Inflammatory macrophage treated with lipopolysaccharide for 4 hours (primary cell): ENCODE measurements at places on chromosomes 11 and 22.

GRCh38 chr11:86594746-86595145, 77.7 kb downstream of the ME3 start:
- DNase-seq, result no peak

GRCh38 chr22:33969045-33969444, 48.8 kb upstream of the LARGE1 start:
- DNase-seq, result no peak

DNA sequence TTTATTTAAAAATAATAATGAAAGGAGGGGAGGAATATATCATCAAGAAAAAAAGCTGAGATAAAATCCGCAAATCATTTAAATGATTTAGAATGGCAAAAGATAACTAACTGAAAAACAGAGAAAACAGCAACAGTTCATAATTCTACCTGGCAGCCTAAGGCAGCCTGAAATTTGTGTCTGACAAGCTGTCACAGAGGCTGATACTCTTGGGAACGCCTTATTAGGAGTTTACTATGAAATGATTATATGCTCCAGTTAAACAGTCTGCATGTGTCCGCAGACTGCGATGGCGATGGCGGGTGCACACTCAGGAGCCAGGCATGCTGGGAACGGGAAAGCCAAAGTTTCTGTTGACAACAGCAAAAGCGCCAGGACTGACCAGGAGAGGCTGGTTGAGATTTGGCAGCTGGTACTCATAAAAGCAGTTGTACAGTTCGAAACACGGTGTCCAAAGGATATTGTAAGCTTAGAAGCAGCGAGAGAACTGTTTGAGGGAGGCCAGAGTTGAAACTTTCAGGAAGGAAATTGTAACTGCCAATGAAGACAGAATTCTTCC, 172.9 kb upstream of the MPPED2 start:
- no peak for DNase-seq

DNA sequence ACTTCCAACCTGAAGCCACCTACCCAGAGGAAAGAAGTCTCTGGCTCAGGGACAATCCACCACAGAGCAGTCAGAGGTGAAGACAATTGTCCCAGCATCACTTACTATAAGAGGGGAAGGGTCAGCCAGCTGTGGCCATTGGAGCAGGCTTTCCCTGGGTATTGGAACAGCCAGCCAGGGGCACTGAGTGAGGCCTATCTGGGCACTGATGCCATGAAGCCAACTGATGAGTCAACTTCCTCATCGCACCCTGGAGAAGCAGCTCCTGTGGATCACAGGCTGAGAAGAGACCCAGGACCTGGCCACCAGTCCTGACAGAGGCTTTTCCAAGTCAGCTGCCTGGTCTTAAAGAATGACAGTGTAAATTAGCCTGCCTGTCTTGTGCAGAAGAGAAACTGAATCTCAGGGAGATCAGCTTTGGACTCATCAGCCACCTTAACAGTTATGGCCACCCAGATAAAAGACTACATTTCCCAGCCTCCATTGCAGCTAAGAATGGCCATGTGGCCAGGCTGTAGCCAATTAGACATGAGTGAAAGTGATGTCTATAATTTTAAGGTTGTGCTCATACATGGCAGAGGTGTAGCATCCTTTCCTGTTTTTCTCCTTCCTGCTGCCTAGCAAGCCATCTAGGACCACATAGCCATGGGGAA, 19.0 kb downstream of the CHST1 start:
- DNase-seq, result peak; percentile 20

GRCh38 chr22:45450921-45451651, 37.6 kb downstream of the RIBC2 start:
- no peak for DNase-seq

DNA sequence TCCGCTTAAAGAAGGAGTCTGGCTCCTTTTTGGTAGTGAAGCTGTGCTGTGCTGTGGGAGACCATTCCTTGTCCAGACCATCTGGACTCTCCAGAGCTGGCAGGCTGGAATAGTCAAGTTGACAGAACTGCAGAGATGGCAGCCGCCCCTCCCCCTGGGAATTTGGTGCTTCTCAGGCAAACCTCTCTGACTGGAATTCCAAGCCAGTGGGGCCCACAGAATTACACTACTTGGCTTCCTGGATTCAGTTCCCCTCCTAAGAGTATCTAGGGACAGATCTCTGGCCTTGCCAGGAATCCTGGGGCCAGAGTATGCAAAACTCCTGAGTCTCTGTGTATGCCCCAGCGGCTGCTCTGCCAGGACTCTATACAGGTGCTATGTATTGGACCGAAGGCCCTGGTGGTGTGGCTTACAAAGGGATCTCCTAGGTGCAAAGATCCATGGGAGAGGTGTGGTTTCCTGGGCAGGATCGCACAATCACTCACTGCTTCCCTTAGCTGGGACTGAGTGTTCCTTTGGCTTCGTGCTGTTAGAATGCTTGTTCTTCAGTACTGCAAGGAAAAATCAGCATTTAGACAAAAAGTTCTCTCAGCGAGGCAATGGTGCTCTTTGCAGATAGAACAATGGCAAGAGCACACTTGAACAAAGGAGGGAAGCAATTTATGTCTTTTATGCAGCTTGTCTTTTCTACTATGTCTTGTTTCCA, 86.8 kb downstream of the PRMT3 start:
- DNase-seq, result no peak

DNA sequence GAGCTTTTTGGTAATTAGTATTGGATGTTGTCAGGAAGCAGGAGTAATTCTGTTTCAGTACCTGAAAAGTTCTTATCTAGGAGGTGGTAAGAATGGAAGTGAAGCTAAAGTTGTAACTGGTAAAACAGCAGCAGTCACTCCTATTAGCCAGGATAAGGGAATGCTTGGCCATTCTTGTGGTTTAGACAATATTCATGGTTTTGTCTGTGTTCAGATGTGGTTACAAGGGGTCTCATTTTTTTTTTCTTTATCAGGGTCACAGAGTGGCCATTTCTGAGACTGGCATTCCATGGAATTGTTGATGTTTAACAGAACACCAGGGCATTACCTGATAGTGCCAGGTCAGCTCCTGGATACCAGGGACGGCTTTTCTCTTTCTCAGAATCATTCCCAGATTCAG, 23.8 kb downstream of the TAF1D start:
- DNase-seq, result no peak

GRCh38 chr11:86414032-86414431, 39.3 kb downstream of the CCDC81 start:
- no peak for DNase-seq

DNA sequence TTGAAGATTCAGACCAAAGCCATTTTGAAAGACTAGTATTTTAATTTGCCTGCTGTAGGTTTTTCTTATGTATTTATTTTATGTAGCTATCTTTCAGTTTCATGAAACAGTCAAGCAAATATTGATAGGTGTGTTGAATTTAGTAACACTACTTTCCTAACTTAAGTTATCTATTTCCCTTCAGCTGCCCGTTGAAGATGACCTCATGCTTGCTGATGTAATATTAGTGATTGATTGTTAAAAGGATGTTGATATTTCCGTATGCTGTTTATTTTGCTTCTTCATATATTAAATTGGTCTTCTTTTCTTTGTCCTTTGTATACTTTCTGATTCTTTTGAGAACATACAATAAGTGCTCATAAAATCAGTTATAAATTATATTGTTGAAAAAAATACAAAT, 86.8 kb upstream of the CHORDC1 start:
- DNase-seq, result no peak

DNA sequence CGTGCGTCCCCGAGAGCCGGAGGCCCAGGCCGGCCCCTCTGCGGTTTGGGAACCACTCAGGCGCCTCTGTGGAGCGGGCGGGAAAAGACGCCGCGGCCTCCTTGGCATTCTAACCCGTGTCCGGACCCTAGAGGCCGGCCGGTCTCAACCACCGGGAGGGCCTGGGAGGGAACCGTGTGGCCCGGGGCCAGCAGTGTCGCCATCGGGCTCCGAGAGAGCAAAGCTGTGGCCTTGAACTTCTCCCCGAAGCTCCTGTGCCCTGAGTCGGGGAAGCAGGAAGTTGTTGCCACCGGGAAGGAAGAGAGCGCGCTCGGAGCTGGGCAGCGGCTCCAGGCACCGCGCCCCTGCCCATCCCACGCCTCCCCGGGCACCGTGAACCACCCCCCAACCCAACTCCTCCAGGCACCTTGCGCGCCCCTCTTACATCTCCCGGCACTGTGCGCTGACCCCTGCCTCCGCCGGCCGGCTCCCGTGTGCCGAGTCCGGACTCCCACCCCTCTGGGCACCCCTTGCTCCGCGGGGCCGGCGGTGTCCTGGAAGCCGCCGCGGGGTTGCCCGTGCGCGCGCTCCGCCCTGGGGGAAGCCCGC, 80.0 kb upstream of the PPARA start:
- DNase-seq, result peak; percentile 73

DNA sequence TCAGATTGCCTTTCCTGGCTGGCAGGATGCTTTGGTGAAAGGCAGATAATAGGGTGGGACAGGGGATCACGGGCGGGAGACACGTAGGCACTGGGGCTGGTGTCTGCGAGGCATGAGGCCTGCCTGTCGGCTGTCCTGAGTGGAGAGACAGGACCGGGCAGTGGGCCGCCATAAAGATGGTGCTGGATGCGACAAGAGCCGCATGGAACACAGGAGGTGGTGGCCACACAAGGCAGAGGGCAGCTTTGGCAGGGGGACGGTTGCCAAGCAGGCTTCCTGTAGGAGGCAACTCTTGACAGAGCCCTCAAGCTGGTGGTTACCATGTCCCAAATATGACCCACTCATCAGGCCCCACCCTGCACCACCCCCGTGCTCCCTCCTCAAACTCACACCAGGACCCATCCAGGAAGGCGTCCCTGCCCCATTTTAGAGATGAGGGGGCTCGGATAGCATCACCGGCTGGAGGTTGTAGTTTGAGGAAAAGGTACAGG, 4.9 kb upstream of the PPARA start:
- DNase-seq, result no peak

DNA sequence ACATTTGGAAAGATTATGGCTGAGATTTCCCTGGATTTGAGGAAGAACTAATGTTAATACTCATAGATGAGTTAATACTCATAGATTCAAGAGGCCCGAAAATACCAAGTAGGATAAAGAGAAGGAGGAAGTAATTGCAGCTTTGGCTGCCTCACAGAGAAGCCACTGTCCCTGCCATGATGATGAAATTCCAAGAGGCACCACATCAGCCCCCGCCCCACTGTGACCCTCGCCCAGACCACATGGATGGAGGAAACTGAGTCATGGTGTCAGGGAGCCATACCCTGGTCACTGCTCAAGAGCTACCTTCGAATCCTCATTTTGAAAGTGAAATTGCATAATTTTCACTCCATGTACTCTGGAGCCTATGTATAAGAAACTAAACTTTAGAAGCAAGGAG, 92.9 kb upstream of the SLC22A12 start:
- peak; percentile 78 for DNase-seq

DNA sequence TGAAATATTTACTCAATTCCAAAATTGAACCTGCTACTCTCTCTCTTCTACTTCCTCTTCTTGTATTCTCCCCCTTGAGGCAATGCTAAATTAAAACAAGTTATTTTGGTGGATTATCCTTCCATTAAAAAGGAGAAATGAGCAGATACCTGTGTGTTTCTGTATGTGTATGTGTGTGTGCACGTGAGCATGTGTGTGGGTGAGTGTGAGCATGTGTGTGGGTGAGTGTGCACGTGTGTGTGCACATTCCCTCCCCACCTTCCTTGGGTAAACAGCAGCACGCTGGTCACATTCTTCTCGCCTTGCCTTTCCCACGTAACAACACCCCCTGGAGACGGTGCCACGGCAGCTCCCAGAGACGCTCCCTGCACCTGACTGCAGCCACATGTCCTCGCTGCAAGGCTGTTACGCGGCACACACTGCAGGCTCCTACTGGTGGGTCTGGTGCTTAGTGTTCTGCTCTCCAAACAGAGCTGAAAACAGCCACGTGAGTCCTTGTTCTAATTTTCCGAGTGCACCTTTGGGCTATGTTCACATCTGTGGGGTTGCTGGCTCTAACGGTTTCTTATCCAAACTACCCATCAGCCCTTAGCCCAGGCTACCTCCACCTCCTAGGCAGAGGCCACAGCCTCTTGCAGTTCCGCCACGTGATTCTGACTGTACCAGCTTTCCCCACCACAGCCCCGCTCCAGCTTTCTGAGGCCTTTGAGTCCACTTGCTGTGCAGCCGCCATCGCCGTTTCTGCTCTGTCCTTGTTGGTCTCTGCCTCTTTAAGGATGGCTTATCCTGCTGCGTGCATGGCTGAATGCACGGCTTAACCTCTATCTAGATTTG, 123.4 kb downstream of the CTTN start:
- no peak for DNase-seq

- DNase-seq, result no peak
Observed at GRCh38 chr22:48566741-48567140, 1260.9 kb downstream of the BRD1 start.

DNA sequence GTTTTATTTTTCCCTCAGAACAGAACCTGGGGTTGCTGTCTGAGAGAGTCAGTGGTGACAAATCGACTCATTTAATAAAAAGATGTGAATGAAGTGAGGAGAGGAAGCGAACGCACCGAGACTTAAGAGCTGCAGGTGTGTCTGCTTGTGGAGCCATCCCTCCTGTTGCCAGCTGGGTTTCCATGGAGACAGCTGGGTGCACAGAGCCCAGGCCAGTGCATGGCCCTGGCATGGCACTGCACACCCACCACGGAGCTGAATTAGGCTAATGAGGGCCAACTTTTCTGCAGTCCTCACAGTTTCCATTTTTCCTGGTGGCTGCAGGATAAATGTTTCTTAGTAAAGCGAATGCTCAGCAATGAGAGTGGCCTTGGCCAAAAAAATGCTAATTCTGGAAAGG, 750.2 kb downstream of the OPCML start:
- DNase-seq, result no peak

GRCh38 chr11:129458756-129459535, 83.3 kb downstream of the BARX2 start:
- DNase-seq, result no peak

- no peak for DNase-seq
Observed at GRCh38 chr11:2768471-2769408, 68.9 kb upstream of the KCNQ1OT1 start.

DNA sequence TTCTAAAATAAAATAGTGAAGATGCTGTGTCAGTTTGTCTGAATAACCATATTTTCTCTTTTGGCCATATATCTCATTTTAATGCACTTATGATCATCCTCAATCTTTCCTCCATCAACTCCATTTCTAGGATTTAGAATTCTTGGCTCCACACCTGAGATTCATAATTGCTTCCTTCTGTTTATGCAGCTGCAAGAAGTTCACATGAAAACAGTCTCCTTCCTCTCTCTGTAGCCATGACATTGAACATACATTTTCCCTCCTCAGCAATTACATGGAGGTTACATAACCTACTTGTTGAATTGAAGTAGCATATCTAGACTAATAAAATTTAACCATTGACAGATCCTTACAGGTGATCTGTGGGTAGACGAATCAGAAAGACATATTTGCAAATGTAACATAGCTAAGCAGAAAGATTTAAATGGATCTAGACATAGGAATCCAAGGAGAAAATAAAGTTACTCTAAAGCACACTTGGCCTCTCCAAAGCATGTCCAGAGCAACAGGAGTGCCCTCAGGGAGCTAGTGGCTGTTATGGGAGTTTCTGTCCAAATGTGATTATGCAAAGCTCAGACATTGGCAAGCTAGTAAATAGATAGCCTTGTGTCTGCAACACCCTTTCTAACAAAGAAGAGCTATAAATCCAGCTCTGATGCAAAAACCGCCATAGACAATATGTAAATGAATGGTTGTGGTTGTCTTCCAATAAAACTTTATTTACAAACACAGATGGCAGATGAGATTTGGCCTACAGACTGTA, 119.9 kb upstream of the MPPED2 start:
- no peak for DNase-seq

GRCh38 chr11:130034236-130034635, 31.6 kb upstream of the PRDM10 start:
- DNase-seq, result peak; percentile 54
